Activated naive CD8-positive, alpha-beta T cell treated with anti-CD3 and anti-CD28 coated beads, Interleukin-2, amount 10 ng/mL, durations not matched to agents 7 days and 5 days (primary cell): ENCODE measurements at places on chromosomes 11 and 22. TPM values are rescaled to one million over a fixed set of nuclear protein-coding genes. Genes with fewer than 3 reads are reported as not detected.

CEND1 gene
- total RNA-seq, result 0.37 TPM

API5 gene
- 101 TPM for total RNA-seq

SLC17A6 gene
- not detected for total RNA-seq

DNA sequence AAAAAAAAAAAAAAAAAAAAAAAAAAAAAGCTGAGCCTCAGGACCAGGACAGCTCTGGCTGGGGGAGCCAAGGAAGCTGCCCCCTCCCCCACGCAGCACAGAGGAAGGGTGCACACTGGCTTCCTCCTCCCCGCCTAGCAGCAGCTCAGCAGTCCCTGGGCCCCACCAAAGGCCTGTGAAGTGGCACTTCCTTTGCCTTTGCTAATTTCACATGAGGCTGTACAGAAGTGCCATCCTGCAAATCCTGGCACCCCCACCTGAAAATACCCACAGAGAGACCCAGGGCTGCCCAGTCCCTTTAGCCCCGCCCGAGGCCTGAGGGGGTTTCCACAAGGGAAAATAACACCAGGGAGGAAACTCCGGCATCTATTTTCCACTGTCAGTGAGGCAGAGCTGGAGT is 3.9 kb downstream of the RHOG start:
- peaks cover 71% of the 10 kb centered on the region for H3K4me1 ChIP-seq
- peaks cover 50% of the 10 kb centered on the region for H3K36me3 ChIP-seq
- peak overlapping the region; percentile 88 for H3K27ac ChIP-seq
- peak overlapping the region; percentile 98 for H3K4me3 ChIP-seq

DNA sequence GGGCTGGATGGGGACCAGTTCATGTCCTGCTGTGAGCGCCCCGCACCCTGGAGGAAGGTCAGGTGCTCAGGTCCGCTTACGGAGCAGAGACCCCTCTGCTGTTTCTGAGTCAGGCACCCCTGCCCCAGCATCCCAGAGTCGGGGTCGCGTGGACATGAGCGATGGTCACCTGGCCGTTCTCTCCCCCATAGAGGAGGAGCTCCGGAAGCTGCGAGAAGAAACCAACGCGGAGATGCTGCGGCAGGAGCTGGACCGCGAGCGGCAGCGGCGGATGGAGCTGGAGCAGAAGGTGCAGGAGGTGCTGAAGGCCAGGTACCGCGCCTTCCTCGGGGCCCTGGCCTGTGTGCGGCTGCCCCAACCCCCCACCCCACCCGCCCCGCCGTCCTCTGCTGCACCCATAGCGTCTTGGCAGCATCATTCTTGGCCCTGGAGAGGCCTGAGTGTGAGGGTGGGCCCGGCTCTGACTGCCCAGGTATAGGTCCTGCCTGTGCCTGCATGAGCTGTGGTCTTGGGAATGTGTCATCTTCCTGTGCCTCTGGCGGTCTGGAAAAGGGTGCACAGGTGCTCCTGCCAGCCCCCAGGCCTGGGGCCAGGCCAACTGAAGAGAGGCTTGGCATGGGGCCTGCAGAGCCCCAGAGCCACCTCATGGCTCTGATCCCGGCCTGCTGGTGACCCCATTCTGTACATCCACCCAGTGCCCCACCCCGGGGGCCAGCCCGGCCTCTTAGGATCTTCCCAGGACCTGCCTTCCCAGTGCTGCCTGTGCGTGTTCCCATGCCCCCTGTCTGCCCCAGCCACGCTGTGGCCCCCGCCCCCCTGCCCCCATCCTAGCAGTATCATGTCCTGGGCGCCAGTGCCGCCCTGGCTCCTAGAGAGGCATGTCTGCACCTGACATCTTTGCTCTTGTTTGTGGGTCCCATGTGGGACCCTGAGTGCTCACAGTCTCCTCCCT is 38.1 kb downstream of the GRAMD4 start:
- no peak overlapping the region for H3K4me3 ChIP-seq
- peaks cover 18% of the 10 kb centered on the region for H3K4me1 ChIP-seq
- H3K36me3 ChIP-seq, result no peaks in the 10 kb centered on the region
- no peaks in the 10 kb centered on the region for H3K27me3 ChIP-seq
- DNase-seq, result no peak
